ENCODE measurements at places on chromosomes 4 and X. TPM values are rescaled to one million over a fixed set of nuclear protein-coding genes. Genes with fewer than 3 reads are reported as not detected.

Gene CSAG1
- total RNA-seq = not detected

Gene ARHGAP36
- total RNA-seq = not detected

Gene CPE
- 10.2 TPM for total RNA-seq

Gene PJA1
- 19.0 TPM for total RNA-seq

Gene SYTL5
- not detected for total RNA-seq

GRCh38 chrX:24479924-24480323 lies 14.8 kb downstream of the PDK3 start:
- DNase-seq = no peak

- no peak for DNase-seq
Measured at GRCh38 chrX:85994797-85995196, 52.6 kb downstream of the CHM start.

DNA sequence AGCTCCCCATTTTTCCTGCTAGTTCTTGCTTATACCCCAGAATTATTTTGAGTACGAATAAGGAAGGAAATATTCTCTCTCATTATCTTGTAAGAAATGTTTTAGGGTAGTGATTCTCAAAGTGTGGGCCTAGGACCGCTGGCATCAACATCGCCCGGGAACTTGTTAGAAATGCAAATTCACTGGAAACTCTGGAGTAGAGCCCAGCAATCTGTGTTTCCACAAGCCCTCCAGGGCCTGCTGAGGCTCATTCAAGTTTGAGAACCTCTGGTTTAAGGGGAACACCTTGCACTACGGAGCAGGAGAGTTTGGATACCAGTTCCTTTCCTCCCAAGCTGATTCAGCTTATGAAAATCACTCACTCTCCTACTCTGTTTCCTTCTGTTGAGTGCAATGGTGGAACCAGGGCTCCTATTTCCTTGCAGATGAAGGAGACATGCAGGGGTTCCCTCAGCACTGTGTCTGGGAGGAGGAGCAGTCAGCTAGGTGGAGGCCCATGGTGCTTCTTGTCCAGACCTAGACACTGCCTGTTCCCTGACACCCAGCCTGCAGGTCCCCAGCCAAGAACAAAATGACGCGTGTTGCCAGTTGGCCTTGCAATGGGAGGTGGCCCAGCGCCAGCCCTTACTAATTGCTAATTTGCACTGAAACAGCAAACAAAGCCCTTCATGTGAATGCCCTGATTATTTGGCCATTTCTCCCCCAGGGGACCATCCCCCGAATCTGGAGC lies 68.5 kb downstream of the CYTL1 start:
- DNase-seq = no peak

DNA sequence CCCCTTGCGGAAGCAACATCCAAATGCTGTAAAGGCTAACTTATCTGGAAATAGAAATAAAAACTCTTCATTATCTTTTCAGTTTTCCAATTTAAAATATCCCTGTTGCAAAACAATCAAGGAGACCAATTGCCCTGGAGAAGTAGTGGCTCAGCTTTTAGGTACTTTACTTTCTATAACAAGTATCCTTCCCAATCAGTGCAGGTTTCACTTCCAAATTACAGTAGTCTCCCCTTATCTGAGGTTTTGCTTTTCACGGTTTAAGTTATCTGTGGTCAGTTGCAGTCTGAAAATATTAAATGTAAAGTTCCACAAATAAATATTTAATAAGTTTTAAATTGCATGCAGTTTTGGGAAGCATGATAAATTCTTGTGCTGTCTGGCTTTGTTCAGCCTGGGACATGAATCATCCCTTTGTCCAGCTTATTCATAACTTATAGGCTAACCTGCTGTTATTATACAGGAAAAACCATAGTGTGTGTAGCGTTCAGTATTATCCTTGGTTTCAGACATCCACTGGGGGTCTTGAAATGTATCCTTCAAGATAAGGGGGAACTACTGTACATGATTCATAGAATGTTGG lies 973.1 kb upstream of the GRID2 start:
- no peak for DNase-seq

- DNase-seq = no peak
Measured at GRCh38 chrX:79139446-79139845, 5.0 kb upstream of the GPR174 start.

DNA sequence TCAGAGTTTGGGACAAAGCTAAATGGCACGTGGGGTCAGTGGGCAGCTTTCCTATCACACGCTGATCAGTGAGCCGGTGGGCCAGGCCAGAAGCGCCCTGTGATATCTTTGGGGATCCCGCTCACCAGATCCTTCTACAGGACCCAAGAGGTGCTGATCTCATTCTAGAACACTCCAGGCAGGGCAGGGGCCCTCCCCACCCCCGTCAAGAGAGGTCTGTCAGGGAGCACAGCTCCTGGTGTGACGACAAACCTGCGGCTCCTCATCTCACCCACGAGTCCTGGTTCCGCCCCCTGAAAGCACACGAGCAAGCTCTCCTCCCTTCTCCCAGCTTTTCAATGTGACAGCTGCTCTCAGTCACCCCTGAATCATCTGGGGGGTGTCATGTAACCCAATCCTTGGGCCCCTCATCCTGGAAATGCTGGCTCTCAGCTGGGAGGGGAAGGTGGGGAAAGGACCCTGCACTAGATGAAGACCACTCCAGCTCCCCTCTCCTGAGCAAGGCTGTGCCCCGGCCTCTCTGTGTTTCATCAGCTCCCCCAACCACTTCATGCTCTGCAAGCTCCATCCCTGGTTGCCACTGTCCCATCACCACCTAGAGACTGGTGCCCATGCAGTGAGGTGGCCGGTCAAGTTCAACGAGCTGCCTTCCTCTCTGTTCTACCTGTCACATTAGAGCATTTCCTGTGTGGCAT lies 4.6 kb downstream of the HCFC1 start:
- no peak for DNase-seq

GRCh38 chr4:83282049-83282535 lies 2.5 kb downstream of the COQ2 start:
- DNase-seq = no peak

Data from glomerular endothelial cell (primary cell).